ENCODE measurements at places on chromosomes 3 and 15.

DNA sequence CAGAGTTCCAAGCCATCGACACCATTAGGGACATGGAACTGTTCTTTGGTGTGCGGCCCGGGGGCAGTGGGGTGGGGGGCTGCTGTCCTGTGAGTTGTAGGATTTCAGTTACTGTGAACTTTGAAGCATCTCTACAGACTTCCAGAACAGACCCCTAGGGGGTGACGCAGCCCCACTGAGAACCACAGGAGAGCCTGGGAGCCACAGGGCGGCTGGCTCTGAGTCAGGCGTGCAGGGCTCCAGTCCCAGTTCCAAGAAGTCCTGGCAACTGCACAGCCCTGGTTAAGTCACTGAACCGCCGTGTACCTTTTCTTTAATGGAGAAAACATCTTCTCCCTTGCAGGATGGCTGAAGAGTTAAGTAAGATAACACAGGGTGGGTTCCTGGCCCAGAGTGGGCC, 23.5 kb upstream of the LRTM1 start:
- DNase-seq = no peak

- DNase-seq = no peak
Observed at GRCh38 chr15:90326441-90326840, 25.6 kb upstream of the ZNF774 start.

DNA sequence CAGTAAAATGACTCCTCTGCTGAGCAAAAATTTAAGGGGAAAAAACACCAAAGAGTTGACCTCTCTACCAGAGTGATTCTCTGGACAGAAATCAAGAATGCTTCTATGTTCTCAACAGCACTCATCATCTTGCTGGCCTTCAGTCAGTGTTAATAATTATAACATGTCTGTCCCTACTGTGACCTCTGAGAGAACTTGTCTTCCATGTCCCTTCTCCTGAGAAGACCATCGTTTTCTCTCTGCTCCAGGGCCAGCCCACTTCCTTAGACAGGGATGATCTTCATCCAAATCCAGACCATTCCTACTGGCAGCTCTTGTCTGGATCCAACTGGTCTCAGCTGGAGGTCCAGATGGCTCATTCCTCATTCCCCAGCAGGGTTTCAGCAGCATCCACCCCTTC, 139.0 kb upstream of the NECTIN3 start:
- DNase-seq = no peak

- no peak for DNase-seq
Observed at GRCh38 chr15:58678683-58679082, 70.8 kb downstream of the ADAM10 start.

DNA sequence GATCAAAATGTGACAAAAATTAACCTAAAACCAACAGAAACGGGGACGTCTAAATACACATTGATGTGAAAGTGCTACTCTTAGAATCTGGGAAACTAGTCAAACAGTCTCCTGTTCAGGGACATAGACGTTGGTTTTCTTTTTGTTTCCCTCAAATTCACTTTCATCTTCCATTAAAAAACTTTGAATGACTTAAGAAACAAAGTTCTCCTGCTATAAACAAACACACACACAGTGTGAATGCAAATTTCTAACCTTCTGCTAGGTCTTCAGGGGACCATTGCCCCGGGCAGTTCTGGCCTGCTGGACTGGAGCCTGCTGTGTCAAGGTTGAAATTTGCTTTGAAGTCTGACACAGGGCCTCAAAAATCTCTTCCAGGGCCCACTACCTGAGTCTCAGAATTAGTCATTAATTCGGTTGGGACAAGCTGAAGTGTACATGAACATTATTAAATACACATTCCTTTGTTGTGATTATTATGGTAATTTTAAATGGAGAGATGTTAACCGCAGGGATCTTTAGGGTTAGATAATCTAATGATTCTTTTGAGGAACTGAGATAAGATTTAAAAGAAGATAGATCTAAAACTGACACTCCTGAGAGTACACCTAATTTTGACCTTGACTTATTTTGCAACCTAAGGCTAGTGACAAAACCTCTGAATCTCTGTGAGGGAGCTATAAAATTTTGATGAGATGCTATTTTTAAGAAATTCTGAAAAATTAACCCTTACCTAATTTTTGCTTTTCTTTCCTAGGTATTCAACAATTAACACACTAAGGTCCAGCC, 1260.4 kb downstream of the ROBO1 start:
- no peak for DNase-seq
